Sigmoid colon (tissue), 7 donors: ENCODE measurements at places on chromosomes 4 and X. TPM values are rescaled to one million over a fixed set of nuclear protein-coding genes. Genes with fewer than 3 reads are reported as not detected.

GRCh38 chr4:20256381-20256881, 4.7 kb downstream of the SLIT2 start:
- H3K27ac ChIP-seq, result no peak overlapping the region
- no peak for DNase-seq
- H3K36me3 ChIP-seq, result no peaks in the 10 kb centered on the region
- H3K27me3 ChIP-seq, result peaks cover 62% of the 10 kb centered on the region

- H3K27me3 ChIP-seq, result no peaks in the 10 kb centered on the region
- H3K36me3 ChIP-seq, result no peaks in the 10 kb centered on the region
- DNase-seq, result no peak
- no peak overlapping the region for H3K4me3 ChIP-seq
- no peak overlapping the region for H3K27ac ChIP-seq
Measured at GRCh38 chrX:7119950-7120877, 27.3 kb upstream of the STS start.

DNA sequence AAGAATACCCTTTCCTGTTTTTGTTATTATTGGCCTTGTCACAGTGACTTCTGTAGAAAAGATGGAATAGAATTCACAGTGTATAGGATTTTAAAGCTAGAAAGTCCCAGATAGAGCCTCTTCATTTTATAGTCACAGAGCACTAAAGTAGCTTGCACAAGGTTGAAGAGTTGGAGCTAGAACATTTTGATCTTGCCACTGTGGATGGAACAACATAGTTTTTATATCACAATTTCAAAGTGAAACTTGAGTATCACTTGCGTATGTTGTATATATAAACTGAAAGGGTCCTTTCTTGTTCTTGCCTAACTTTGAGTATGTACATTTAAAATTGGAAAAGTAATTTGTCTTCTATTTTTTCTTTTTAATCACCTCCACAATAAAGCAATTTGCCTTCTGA, 2.7 kb downstream of the USO1 start:
- H3K4me3 ChIP-seq, result no peak overlapping the region
- no peaks in the 10 kb centered on the region for H3K4me1 ChIP-seq
- H3K36me3 ChIP-seq, result no peaks in the 10 kb centered on the region

KCNE5 gene
- not detected for total RNA-seq

GRCh38 chr4:110033355-110034025, 120.8 kb downstream of the EGF start:
- no peak for DNase-seq
- no peaks in the 10 kb centered on the region for H3K27me3 ChIP-seq
- no peak overlapping the region for H3K4me3 ChIP-seq

- H3K27ac ChIP-seq, result no peak overlapping the region
- H3K4me3 ChIP-seq, result no peak overlapping the region
- H3K4me1 ChIP-seq, result peaks cover 34% of the 10 kb centered on the region
- peaks cover 52% of the 10 kb centered on the region for H3K27me3 ChIP-seq
- no peak for DNase-seq
Measured at GRCh38 chr4:61204353-61205060, 4.4 kb downstream of the ADGRL3 start.

- no peak overlapping the region for H3K4me3 ChIP-seq
- peaks cover 31% of the 10 kb centered on the region for H3K4me1 ChIP-seq
- no peak for DNase-seq
- no peak overlapping the region for H3K27ac ChIP-seq
- no peaks in the 10 kb centered on the region for H3K27me3 ChIP-seq
Measured at GRCh38 chr4:38237139-38237538, 276.9 kb downstream of the PTTG2 start.

- no peak for DNase-seq
- peaks cover 11% of the 10 kb centered on the region for H3K4me1 ChIP-seq
- H3K4me3 ChIP-seq, result peak overlapping the region; percentile 61
- no peaks in the 10 kb centered on the region for H3K36me3 ChIP-seq
- H3K27me3 ChIP-seq, result no peaks in the 10 kb centered on the region
Measured at GRCh38 chrX:10617999-10618351, 2.4 kb downstream of the MID1 start.

GRCh38 chr4:44487341-44487740, 38.7 kb upstream of the KCTD8 start:
- H3K4me3 ChIP-seq, result no peak overlapping the region
- H3K4me1 ChIP-seq, result no peaks in the 10 kb centered on the region
- H3K27ac ChIP-seq, result no peak overlapping the region
- no peaks in the 10 kb centered on the region for H3K36me3 ChIP-seq

CFAP47 gene
- total RNA-seq, result 0.14 TPM

PF4V1 gene
- not detected for total RNA-seq

FDCSP gene
- 1.1 TPM for total RNA-seq

RPS6KA6 gene
- total RNA-seq, result 2.5 TPM

DNA sequence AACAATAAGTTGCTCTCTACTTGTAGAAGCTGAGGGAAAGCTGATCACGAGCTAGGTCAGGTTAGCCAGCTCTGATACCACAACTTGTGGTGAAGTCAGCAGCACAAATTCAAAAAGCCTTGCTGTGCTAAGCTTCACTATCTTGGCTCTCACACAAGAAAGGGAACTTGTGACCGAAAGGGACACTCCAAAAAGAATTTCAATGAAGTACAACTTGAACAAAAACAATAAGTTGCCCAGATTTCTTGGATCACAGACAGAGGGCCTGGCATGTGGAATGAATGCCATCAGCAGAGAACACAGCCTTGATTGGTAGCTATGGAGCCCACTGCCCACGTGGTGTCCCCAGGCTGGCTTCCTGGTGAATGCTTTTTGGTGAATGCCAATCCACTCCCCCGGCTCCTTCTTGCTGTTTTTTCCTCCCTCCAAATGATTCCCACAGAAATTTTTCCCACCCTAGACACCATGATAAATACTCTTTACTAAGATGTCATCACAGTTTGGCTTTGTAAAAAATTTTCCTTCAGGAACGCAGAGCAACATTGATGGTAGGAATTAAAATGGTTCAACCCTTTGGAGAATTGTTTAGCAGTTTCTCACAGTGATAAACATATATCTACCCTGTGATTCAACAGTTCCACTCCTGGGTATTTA, 82.6 kb downstream of the ANXA3 start:
- H3K36me3 ChIP-seq, result no peaks in the 10 kb centered on the region
- no peak overlapping the region for H3K4me3 ChIP-seq
- H3K27me3 ChIP-seq, result no peaks in the 10 kb centered on the region
- peak; percentile 74 for DNase-seq
- peak overlapping the region; percentile 40 for H3K27ac ChIP-seq
- H3K4me1 ChIP-seq, result no peaks in the 10 kb centered on the region

DNA sequence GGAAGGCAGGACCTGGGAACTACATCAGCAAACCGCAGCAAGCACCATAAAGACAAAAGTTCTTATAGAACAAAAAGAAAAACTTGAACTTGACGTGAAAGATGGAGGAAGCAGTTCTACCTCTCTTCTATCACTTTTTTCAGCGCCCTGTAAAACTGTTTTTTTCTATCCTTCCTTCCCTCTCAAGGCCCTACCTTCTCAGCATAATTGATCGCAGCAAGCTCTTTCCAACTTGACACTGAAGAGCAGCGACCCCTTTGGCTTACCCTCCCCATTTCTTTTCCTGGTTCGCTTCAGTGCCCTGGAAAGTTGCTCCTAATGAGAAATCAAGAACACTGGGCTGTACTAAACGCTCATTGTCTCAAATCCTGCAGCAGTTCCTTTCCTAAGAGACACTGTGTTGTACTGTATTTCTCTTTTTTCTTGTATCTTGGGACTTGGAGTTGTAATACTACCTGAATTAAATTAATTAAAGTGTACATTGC, 150.6 kb upstream of the SLC4A4 start:
- H3K27ac ChIP-seq, result peak overlapping the region; percentile 76
- H3K36me3 ChIP-seq, result no peaks in the 10 kb centered on the region
- H3K4me1 ChIP-seq, result peaks cover 7% of the 10 kb centered on the region

- H3K4me1 ChIP-seq, result no peaks in the 10 kb centered on the region
- no peak overlapping the region for H3K27ac ChIP-seq
- DNase-seq, result no peak
- no peaks in the 10 kb centered on the region for H3K36me3 ChIP-seq
- no peak overlapping the region for H3K4me3 ChIP-seq
Measured at GRCh38 chrX:153526801-153527200, 9.4 kb downstream of the ATP2B3 start.

- H3K4me1 ChIP-seq, result no peaks in the 10 kb centered on the region
- no peak for DNase-seq
- H3K4me3 ChIP-seq, result no peak overlapping the region
- no peaks in the 10 kb centered on the region for H3K36me3 ChIP-seq
Measured at GRCh38 chr4:14906805-14907204, 95.5 kb upstream of the CPEB2 start.

DNA sequence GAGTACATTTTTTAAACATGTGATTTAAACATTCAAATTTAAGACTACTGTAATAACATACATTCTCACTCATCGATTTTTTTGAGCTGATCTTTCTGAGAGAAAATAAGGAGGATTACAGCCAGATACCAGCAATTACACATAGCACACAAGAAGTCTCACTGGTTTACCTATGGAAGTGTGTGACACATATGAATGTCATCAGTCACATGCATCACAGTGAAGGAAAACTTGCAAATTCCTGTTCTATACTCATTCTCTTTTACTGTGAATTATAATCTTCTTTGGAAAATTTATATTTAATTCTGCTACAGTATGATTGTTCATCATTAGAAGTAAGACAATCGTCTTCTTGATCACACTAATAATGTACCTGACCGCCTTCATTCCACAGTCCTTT, 21.3 kb upstream of the BMP2K start:
- DNase-seq, result no peak
- no peaks in the 10 kb centered on the region for H3K27me3 ChIP-seq
- no peaks in the 10 kb centered on the region for H3K36me3 ChIP-seq
- no peak overlapping the region for H3K4me3 ChIP-seq
- H3K27ac ChIP-seq, result no peak overlapping the region
- no peaks in the 10 kb centered on the region for H3K4me1 ChIP-seq

- no peaks in the 10 kb centered on the region for H3K4me1 ChIP-seq
- no peak for DNase-seq
- no peaks in the 10 kb centered on the region for H3K27me3 ChIP-seq
- no peaks in the 10 kb centered on the region for H3K36me3 ChIP-seq
Measured at GRCh38 chr4:108370291-108371141, 201.8 kb upstream of the LEF1 start.
